ENCODE measurements at places on chromosomes 5 and 9.

GRCh38 chr9:94259077-94259862, at the start of gene ZNF169:
ZNF169 (plus strand) TSS chr9:94259298; CDS start chr9:94278813, 19,515 bp downstream.
- DNase-seq: peak; percentile 90

GRCh38 chr5:93272108-93272507, 308.9 kb downstream of the NR2F1-AS1 start:
- no peak for DNase-seq

DNA sequence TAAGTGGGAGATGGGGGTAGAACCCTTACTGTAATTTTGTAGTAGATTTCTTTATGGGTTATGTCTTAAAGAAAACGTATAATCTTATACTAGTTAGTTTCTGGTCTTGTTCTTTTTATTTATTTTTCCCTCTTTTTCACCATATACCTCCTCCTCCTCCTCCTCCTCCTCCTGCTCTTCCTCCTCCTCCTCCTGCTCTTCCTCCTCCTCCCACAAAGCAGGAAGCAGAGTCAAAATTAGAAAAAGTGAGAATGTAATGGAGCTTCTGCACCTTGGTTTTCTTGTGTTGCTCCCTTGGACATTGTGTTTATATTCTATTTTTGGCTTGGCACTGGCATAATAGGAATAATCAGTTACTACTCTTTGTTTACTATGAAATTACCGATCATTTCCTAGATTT, 4.5 kb downstream of the MACIR start:
- DNase-seq: no peak

- no peak for DNase-seq
Measured at GRCh38 chr5:143055596-143056338, 285.6 kb downstream of the ARHGAP26 start.

- DNase-seq: no peak
Measured at GRCh38 chr5:142584891-142585290, 101.0 kb downstream of the FGF1 start.

GRCh38 chr9:36968574-36969215, 65.4 kb downstream of the PAX5 start:
- DNase-seq: no peak

- peak; percentile 21 for DNase-seq
Measured at GRCh38 chr5:35213608-35214007, 16.7 kb downstream of the PRLR start.

GRCh38 chr5:142772446-142773293, 2.5 kb downstream of the ARHGAP26 start:
- no peak for DNase-seq
